Dermis microvascular lymphatic vessel endothelial cell (primary cell): ENCODE measurements at places on chromosomes 2 and 18. TPM values are rescaled to one million over a fixed set of nuclear protein-coding genes. Genes with fewer than 3 reads are reported as not detected.
A peak's percentile ranks its signal among the peaks of the same experiment; 100 is the strongest.

MOGAT1 gene
- not detected in 2 replicates for total RNA-seq

DNA sequence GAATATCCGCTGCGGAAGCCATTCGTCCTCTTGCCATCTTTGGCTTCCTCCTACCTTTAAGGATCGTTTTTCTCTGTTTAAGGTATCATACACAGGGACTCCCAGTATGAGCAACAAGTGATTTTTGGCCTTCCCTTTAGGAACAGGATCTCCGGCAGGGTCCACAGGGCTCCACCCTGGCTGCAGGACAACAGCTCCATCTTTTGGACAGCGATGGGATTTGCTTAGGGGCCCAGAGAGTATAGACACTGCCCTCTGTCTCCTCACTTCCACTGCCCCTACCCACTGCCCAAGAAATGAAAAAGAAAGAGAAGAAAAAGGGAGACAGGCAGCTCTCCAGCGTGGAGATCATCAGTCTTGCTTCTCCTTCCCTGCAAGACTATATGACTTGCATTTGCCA is 224.5 kb downstream of the UXS1 start:
- no peak for DNase-seq

CCDC74A gene
- total RNA-seq: 2.2 and 2.5 TPM in 2 replicates

CYP27C1 gene
- total RNA-seq: under 0.01 TPM in 1 of 2 replicates, not detected in the other

DNA sequence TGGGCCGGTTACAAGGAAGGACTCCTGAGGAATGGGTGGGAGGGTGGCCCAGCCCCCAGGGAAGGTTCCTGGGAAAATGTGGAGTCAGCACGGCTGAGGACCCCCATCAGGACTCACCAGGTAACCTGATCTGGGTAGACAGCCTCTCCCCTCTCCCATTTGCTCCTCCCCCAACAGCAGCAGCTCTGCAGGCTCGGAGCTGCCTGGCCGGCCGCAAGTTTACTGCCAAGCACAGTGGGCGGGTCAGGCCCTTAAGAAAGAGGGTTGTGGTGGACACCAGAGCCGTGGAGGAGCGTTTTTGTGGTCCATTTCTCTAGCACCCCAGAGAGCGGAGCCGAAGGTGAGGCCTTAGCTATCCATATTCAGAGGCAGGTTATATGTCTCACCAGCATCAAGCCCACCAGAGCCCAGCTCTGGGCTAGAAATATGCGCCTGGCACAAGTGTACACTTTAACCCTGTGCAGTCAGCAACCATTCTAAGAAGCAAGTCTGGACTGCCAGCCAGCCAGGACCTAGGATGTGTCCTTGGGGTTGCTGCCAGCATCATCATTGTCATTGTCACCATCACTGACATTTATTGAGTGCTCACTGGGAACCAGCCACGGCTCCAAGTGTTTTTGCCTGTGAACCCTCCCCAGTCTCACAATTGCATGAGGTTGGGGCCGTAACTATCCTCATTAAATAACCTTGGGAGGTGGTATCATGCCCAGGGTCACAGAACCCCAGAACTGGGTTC is 190.1 kb downstream of the KLHL29 start:
- DNase-seq: no peak

DNA sequence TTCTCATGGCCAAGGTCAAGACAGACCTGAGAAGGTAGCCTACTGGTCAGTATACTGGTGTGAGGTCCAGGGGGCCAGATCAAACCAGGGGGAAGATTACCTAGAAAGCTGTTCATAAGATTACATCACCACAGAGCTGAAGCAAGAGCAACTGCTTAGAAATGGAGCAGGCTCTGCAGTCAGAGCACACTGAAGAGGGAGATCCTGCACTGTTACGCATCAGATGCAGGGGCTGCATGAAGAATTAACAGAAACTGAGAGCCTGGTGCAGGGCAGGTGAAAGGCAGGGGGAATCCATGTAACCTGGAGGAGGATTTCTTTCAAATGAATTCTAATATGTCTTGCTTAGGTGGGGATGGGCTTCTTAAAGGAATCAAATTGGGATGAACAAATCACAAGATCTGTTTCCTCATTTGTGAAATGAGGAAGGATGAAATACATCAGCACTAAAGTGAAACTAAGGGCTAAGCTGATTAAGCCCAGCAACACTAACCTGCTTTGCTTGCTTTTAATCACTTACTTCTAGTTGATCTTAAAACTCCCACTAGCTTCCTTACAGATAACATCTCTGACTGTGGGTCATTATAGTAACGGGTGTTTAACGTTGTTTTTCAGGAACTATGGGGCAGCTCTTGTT is 74.3 kb upstream of the ADAM23 start:
- DNase-seq: no peak

- DNase-seq: no peak
Observed at GRCh38 chr18:54961868-54962267, 2.6 kb upstream of the CCDC68 start.

- peak; percentile 17 for DNase-seq
Observed at GRCh38 chr2:122683018-122683417, 927.6 kb downstream of the TSN start.

DNA sequence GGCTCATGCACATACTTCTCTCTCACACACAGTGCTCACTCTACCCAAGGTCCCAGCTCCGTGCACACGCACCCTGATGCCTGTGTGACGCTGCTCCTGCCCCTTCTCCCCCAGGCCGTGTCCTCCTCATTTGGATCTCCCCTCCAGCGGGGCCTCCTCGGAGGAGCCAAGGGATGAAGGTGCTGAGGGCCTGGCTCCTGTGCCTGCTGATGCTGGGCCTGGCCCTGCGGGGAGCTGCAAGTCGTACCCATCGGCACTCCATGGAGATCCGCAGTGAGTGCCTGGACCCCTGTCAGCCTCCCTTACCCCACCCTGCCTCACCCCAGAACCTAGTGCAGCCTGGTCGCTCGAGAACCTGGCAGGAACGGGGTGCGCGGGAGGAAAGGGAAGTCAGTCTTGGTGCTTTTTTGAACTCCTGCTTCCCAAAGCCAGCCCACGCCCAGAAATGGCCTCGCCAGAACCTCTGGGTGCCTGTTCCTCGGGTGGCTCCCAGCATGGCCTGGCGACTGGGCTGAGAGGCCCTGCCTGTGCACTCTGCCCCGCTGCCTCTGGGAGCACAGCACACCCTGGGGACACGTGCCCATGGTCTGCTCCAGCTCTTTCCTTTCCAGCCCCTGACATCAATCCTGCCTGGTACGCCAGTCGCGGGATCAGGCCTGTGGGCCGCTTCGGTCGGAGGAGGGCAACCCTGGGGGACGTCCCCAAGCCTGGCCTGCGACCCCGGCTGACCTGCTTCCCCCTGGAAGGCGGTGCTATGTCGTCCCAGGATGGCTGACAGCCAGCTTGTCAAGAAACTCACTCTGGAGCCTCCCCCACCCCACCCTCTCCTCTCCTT is at the start of gene PRLH:
Gene PRLH (plus strand): TSS at position 174 of the 835 bp plus-strand sequence. CDS start 0 bp downstream, at position 174.
- no peak for DNase-seq

DNA sequence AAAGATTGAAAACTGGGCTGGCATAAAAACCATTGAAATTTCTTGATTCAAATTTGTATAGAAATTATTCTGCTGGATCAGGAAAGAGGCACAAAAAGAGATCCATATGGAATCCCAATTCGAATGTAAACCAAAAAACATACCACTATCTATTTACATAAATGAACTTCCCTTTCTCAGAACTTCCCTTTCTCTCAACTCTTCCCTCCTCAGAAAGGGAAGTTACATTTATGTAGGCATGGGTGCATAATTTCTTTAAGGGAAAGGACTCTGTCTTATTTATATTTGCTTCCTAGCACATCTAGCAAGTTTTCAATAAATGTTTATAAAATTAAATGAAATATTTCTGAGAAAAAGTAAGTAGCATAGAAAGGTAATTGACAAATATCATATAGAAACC is 398.1 kb upstream of the ATP5MC3 start:
- no peak for DNase-seq

CYP26B1 gene
- total RNA-seq: 0.25 TPM in 1 of 2 replicates, not detected in the other

PFN4 gene
- 0.26 and 0.51 TPM in 2 replicates for total RNA-seq

DNA sequence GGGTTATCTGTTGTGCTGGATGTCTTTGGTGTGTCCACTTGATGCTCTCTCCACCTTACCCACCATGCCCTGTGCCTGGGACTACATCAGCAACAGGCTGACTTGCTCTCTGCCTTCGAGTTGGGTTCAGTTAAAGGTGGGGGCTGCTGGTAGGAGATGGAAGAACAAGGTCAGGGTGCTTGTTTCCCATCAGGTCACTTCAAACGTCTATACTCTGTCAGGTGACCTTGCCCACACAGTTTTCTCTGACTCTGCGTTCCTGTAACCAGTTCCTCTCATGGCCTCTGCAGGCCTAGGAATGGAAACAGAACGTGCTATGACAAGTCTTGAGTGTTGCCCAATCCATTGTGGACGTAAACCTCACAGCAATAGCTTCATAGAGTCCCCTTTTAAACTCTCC is 38.4 kb upstream of the PAPOLG start:
- no peak for DNase-seq

GRCh38 chr18:23921716-23922285 is 92.8 kb upstream of the TTC39C start:
- DNase-seq: no peak

GRCh38 chr2:36361396-36361795 is 5.8 kb downstream of the CRIM1 start:
- no peak for DNase-seq

ARHGEF33 gene
- total RNA-seq: under 0.01 TPM in 2 replicates

CFAP210 gene
- total RNA-seq: not detected in 2 replicates

- no peak for DNase-seq
Observed at GRCh38 chr2:137420744-137421143, 543.5 kb upstream of the HNMT start.

PDE11A gene
- total RNA-seq: under 0.01 TPM in 2 replicates

DNA sequence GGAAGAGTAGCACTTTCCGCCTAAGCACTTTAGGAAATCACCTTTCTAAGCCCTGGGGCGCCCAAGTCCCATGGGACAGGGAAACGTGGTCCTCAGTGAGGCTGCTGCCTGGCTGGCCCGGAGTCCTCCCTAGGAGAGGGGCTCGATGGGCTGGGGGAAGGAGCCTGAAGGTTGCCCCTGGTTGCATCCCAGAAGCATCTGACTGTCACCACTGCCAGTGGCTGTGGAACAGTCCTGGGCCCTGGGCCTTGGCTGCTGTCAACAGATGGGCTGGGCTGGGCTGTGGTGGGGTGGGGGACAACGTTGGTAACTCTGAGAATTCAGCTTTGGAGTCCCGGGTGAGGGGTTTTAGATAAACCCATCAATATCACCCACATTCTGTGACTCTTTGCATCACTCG is 22.5 kb downstream of the ASB1 start:
- DNase-seq: no peak

GRCh38 chr2:3130889-3131635 is 246.6 kb downstream of the EIPR1 start:
- DNase-seq: no peak

FBXO15 gene
- 0.13 TPM in 2 replicates for total RNA-seq

MARCO gene
- not detected in 2 replicates for total RNA-seq

CARF gene
- total RNA-seq: 2.4 and 3.4 TPM in 2 replicates

GRCh38 chr2:147715807-147716206 is 129.0 kb upstream of the ACVR2A start:
- DNase-seq: no peak

CCDC178 gene
- 0.51 TPM in 2 replicates for total RNA-seq

GRCh38 chr2:195722075-195722474 is 65.0 kb downstream of the SLC39A10 start:
- DNase-seq: no peak

NPAS2 gene
- total RNA-seq: 4.9 and 7.8 TPM in 2 replicates

DNA sequence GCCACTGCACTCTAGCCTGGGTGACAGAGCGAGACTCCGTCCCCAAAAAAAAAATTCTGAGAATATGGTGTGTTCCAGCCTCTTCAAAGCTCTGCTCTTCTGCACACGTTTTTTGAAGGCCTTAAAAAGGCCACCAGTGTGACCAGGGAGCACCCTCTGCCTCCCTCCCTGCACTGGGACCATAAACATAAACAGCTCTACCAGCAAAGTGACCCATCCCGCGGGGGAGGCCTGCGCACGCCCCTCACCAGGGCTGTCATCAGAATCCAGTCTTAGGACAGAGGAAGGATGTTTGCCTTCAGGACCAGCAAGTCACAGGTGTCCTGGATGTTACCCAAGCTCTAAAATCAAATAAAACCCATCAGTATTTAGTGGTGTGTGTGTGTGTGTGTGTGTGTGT is 23.2 kb upstream of the B3GNT7 start:
- DNase-seq: no peak

DNA sequence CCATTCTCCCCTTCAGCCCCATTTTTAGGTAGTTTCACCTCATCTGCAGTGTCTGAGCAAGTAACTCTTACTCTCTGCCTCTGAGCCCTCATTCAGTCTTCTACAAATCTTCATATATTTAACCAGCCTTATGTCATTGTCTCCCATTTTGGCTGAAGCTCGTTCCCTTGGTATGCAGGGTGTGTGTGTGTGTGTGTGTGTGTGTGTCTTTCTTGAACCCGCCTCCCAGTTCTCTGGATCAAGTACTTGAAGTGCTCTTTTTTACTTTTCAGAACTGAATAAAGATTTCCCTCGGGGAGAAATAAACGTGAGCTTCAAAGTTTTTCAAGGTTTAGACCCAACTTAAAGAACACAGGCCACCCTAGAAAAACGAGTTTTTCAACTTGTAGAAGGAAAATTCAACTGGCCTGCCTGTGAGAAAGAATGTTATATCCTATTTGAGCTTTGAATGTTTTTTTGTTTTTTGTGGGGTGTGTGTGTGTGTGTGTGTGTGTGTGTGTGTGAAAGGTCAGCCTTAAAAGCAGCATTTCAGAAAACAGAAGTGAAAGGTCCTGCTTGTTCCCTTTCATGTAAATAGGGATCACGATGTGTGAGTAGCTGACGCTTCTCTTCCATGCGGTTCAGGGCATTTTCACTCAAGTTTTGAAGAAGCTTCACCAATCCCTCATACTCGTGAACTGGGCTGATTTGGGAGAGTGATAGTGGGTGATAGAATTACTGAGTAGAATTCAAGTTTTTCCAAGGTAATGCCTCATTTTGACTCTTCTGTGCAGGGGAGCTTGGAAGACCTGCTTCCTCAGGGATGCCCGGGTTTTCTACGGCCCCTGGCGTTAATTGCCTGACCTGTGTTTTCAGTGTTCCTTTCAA is 50.6 kb upstream of the EML6 start:
- no peak for DNase-seq
